ENCODE measurements at places on chromosomes 7 and 10.

- DNase-seq, result no peak
Observed at GRCh38 chr7:8051998-8052397, 83.4 kb downstream of the GLCCI1 start.

DNA sequence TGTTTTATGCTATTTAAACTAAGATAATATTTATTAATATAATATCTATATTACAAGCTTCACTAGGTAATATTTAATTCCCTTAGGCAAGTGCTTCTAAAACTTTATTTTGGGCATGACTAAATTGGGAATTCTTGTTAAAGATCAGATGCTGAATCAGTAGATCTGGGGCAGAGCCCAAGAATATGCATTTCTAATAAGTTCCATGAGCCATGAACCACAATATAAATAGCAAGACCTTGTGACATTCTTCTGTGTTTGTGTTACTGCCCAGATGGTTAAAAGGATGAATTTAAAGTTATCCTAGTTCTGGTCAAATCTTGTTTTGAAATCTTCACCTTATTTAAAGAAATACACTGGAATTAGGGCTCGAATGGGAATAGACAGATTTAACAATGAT, 258.4 kb upstream of the CACNA2D1 start:
- no peak for DNase-seq

DNA sequence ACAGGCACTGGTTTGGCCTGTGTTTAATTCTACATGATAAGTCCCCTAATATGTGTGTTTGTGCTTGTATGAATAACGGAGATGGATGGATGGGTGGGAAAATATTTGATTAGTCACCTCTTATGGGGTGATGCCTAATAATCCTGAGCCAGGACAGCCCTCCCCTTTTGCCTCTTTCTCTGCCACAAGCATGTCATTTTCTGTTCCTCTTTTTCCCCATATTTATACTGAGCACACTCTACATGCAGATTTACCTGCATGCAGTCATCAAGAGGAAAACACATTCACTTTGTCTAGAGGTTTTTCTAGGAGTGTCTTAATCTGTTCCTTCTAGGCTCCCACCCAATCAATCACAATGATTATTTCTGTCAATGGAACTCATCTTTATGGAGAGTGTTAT, 111.6 kb upstream of the TBX20 start:
- DNase-seq, result no peak

- DNase-seq, result no peak
Observed at GRCh38 chr10:132027423-132027983, 38.2 kb upstream of the JAKMIP3 start.

DNA sequence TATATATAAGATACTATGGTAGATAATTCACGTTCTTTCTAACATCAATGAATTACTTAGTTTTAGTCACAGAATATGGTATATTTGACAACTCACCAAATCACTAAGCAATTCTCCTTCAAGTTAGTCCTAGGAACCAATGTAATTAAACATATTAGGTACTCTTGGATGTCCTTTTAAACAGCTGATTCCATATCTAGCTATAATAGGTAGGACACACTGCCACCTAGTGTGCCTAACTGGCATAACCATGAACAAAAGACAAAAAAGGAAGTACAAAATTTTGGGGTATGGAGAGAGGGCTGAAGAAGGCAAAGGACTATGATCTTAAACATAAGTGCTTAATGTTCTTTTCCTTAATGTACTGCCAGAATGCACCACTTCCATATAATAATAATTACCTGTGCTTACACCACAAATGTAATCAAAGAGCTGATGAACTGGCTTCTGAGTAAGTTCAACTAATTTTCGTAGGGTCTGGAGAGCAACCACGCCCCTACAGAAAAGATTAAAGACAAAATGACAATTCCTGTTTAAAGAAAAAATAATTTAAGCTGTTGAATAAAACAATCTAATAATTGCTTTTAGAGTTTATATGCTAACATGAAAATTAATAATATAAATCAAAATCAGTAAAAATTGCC, 28.7 kb downstream of the PNPLA8 start:
- DNase-seq, result peak; percentile 1
